ENCODE measurements at places on chromosomes 3 and 15. TPM values are rescaled to one million over a fixed set of nuclear protein-coding genes. Genes with fewer than 3 reads are reported as not detected.

GRCh38 chr3:148954981-148955380, 36.4 kb upstream of the GYG1 start:
- H3K27ac ChIP-seq, result no peak overlapping the region
- DNase-seq, result no peak
- peaks cover 5% of the 10 kb centered on the region for H3K4me1 ChIP-seq

DNA sequence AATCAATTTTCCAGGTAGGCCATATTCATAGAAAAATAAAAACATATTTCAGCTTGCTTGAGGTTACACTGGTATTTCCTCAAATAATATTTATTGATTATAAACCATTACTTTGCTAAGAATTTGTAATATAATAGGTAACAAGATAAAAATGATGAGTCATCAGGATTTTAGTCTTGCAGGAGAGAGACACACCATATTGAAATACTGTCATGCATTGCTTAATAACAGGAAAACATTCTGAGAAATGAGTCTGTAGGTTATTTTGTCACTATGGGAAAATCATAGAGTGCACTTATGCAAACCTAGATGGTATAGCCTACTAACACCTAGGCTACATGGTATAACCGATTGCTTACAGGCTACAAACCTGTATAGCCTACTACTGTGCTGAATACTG, 990.5 kb downstream of the OTOL1 start:
- H3K4me1 ChIP-seq, result no peaks in the 10 kb centered on the region
- H3K27me3 ChIP-seq, result no peaks in the 10 kb centered on the region
- no peak overlapping the region for H3K27ac ChIP-seq
- no peaks in the 10 kb centered on the region for H3K36me3 ChIP-seq
- no peak overlapping the region for H3K4me3 ChIP-seq

- no peaks in the 10 kb centered on the region for H3K4me1 ChIP-seq
- no peaks in the 10 kb centered on the region for H3K27me3 ChIP-seq
- no peak for DNase-seq
- no peak overlapping the region for H3K4me3 ChIP-seq
These were observed 363.4 kb downstream of the RBMS3 start for GRCh38 chr3:29644261-29644660.

DNA sequence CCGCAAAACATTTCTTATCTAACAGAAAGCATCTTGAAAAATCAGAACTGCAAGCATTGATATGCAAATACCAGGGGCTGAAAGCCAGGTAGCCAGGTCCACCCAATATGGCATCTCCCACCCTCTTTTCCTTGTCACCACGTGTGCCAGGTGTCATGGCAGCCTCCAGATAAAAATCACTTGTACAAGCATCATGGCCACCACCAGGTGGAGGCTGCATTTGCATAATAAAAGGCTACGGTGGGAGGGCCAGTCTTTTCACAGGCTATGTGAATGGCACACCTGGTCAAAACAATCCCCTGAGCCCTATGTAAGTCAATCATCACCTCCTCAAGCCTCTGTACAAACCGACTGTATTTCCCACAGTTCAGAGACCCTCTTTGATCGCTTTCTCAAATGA, 1233.1 kb upstream of the ALCAM start:
- H3K4me3 ChIP-seq, result no peak overlapping the region
- H3K27ac ChIP-seq, result no peak overlapping the region
- H3K36me3 ChIP-seq, result no peaks in the 10 kb centered on the region
- no peak for DNase-seq
- H3K4me1 ChIP-seq, result no peaks in the 10 kb centered on the region

GRK7 gene
- total RNA-seq, result not detected

CACNA2D2 gene
- total RNA-seq, result 0.23 TPM

SPINK8 gene
- not detected for total RNA-seq
